ENCODE measurements at places on chromosomes 2 and 18.
A peak's percentile ranks its signal among the peaks of the same experiment; 100 is the strongest.

DNA sequence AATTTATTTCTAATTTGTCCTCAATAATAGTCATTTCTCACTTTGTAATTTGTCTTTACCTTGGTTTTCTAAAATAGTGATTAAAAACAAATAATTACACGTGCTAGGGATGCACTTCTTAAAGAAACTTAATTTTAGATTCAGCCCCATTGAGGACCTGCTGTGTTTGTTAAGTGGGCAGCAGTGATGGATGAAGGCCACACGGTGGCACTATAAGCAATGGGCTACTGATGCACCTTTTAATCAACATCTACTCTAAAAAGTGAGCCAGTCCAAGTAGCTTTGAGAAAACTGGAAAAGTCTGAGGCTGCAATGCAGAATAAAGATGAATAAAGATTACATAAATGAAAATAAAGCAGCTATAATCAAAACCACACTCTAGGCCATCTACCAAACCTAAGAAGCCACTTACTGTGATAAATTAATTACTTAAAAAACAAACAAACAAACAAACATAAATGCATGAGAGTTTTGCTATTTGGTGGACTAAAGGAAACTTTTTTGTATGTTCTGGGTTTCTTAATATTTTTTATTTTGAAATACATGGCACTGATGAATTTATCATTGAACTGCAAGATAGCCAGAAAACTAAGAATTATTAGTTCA is 89.3 kb downstream of the PDE11A start:
- DNase-seq, result peak; percentile 43

DNA sequence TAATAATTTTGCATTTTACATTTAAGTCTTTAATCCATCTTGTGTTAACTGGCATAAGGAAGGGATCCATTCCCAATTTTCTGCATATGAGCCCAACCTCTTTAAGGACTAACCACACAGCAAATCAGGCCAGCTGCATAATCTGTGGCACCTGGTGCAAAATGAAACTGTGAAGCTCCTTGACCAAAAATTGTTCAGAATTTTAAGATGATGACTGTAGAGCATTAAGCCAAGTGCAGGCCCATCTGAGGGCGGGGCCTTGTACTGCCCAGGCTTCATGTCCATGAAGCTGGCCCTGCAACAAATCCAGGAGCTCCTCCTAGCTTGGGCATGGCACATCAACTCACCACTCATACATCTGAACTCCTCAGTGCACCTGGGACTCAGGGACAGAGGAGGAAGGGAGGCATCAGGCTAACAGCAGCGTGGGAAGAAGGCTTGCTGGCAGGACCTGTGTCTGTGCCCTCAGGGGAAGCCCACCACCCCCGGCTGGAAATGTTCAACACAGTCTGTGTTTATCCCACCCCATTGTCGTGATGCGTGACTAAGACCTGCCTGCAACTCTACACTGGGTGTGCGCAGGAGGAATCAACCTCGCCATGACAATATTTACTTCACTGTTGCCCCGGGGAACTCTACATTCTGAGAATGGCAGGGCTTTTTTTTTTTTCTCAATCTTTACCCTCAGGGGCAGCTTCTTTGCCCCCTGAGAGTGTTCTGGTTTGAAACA is 128.9 kb upstream of the SIX2 start:
- no peak for DNase-seq

- no peak for DNase-seq
Measured at GRCh38 chr18:22710673-22711191, 222.4 kb upstream of the RBBP8 start.

- DNase-seq, result no peak
Measured at GRCh38 chr2:207914716-207915115, 110.6 kb downstream of the PLEKHM3 start.

- no peak for DNase-seq
Measured at GRCh38 chr2:156399224-156399949, 36.8 kb upstream of the GPD2 start.

- no peak for DNase-seq
Measured at GRCh38 chr2:85490861-85491755, 47.9 kb upstream of the MAT2A start.

GRCh38 chr18:49850636-49851035 is 37.3 kb upstream of the ACAA2 start:
- DNase-seq, result no peak

DNA sequence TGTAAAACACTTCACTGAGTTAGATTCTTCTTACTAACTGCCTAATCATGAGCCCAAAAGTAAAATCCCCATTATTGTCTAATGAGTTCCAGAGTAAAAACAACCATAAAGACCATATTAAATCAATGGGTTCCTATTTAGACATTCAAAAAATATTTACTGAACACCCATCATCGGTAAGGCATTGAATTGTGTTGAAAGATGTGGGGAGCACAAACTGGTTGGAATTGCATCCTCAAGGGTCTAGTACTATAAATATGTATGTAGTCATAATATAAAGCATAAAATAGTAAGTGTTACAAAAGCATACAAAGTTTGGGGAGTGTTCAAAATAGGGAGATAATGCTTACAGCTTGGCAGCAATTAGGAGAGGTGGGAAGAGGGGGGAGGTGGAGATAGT is 3.0 kb upstream of the MARCHF4 start:
- DNase-seq, result no peak

DNA sequence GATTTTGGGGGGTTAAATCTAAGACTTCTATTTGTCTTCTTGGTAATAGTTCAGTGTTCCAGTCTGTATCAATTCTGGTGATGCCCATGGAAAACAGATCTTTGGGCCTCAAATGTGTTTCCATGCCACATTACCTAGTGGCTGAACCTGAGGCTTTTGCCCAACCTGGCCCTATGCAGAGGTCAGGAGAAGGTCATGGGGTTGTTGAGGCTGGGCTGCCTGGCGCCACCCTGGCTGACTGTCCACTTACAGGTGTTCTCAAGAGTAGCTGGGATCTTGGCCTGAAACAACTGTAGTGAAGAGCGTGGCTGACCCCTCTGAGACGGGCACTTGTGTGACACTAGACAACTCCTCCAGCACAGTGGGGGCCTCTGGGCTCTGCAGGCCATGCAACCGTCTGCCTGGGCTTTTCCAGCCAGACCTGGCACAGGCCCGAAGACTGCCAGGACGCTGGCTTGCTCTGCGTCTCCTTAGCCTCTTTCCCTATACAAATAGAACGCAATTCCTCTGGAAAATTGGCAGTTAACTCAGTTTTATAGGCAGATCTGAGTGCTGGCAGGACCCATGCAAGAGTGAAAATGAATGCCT is 127.8 kb downstream of the TRIM43 start:
- DNase-seq, result no peak

DNA sequence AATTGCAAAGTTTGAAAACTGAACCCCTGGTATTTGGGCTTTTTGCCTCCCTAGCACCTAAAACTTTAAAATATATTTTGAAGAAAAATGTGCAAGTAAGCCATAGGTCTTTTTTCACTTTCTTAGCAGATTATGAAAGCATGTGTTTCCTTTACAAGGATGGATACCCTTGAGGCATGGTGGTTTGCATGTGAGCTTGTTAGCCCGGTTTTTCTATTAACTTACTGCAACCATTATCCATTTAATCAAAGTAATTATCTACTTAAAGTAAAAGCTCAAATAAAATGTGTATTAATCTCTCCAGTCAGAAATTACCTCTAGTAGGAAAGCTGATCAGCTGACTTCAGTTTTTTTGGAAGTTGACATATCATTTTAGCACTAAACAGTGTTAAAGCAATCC is 140.6 kb downstream of the EML6 start:
- DNase-seq, result no peak

DNA sequence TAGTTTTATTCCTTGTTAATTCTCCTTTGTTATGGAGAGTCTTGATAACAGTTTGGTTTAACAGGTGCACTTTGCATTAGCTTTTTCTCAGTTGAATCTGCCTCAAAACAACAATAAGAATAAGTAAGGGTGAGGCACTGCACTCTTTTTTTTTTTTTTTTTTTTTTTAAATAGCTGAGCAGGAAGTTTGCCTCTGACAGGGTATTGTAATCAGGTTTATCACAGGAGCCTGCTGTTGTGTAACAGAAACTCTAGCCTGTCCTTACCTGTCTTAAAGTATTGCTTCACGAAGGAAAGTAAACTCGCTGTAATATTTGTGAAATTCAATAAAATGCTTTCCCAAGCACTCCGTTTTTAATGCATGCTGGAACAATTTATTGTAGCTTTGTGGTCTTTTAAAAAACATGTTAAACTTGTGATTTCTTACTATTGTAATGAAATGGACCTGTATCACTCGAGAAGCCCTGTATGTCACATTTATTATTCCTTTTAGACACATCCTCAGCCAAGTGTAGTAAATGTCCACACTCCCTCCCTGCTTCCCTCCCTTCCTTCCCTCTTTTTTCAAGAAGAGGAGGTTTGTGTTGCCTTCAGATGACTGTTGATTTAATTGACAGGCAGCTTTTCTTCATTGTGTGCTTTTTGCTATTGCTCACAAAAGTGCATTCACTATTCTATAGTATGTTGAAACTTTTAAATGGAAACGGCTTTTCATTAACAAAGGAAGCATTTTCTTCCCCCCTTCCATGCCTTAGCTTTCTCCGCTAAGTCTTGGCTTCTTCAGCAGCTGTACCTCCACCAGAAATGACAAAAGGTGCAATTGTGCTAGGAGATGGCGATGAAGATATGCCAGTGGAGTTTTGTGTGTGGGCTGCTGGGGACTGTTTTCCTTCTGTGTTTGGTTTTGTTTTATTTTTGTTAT is 52.7 kb downstream of the TAF1B start:
- peak; percentile 28 for DNase-seq

All from pons (tissue), 1 donor.